ENCODE measurements at places on chromosomes 4 and X. TPM values are rescaled to one million over a fixed set of nuclear protein-coding genes. Genes with fewer than 3 reads are reported as not detected.
A peak's percentile ranks its signal among the peaks of the same experiment; 100 is the strongest.

DNA sequence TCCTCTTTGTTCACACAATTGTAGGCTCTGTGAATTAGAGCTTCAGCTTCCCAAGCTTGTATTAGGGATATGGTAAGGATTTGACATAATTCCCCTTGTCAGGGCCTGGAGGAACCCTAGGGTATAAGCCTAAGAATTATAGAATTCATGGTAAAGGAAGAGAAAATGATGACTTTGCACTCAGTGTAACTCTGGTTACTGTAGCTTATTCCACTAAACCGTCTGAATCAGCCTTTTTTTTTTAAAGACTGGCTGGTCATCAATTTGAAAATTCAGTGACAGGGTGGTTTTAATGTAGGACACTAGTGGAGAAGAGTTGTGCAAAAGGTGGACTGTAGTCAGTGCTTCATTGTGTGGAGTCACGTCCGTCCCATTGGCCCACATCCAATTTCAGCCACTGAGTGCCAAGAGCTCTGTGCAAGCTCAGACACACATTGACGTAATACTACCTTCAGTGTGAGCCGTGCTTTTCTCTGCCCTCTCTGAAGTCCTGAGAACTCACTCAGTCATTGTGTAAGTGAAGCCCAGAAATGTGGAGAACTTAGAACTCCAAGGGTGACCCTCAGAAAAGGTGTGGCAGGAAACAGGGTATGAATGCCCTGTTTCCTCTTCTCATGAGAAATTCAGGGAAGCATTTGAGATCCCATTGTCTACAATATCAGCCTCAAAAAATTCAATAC lies 449.8 kb downstream of the C4orf33 start:
- no peaks in the 10 kb centered on the region for H3K27me3 ChIP-seq
- H3K36me3 ChIP-seq, result no peaks in the 10 kb centered on the region
- no peak overlapping the region for H3K27ac ChIP-seq
- no peak for DNase-seq
- H3K4me3 ChIP-seq, result no peak overlapping the region

GRCh38 chr4:57154191-57154590 lies 44.0 kb upstream of the IGFBP7 start:
- peaks cover 15% of the 10 kb centered on the region for H3K36me3 ChIP-seq
- H3K27ac ChIP-seq, result no peak overlapping the region
- no peak overlapping the region for H3K4me3 ChIP-seq
- DNase-seq, result no peak

DNA sequence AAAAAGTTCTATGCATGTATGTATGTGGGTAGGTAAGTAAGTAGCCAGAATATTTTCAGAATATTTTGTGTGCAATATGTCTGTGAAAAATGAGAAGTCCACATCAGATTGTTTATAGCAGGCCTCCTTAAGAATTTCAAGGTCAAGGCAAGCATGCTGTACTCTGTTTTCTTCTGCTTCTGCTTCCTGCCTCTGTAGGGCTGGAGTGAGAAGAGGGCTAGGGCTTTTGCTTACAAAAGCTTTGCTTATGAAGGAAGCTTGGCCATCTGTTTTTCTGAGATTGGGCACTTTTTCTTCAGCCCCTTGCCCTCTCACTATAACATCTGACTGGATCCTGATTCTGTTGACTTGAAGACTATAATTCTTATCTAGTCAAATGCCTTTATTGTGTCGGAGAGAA lies 150.4 kb downstream of the EMCN start:
- H3K27ac ChIP-seq, result no peak overlapping the region
- no peak for DNase-seq
- H3K4me3 ChIP-seq, result no peak overlapping the region
- H3K4me1 ChIP-seq, result peaks cover 24% of the 10 kb centered on the region
- H3K27me3 ChIP-seq, result no peaks in the 10 kb centered on the region

GRCh38 chr4:156242390-156242789 lies 288.7 kb upstream of the CTSO start:
- no peak overlapping the region for H3K27ac ChIP-seq
- 0 out of 2 replicates have a peak, but pooled peaks cover under 1% of the 10 kb centered on the region for H3K4me1 ChIP-seq

- H3K4me3 ChIP-seq, result no peak overlapping the region
- no peaks in the 10 kb centered on the region for H3K27me3 ChIP-seq
- peaks cover 10% of the 10 kb centered on the region for H3K4me1 ChIP-seq
- no peak overlapping the region for H3K27ac ChIP-seq
- no peak for DNase-seq
- H3K36me3 ChIP-seq, result no peaks in the 10 kb centered on the region
Measured at GRCh38 chr4:105633241-105633640, 75.2 kb downstream of the INTS12 start.

GRCh38 chrX:1223242-1223600 lies 10.8 kb upstream of the CRLF2 start:
- peaks cover 17% of the 10 kb centered on the region for H3K36me3 ChIP-seq
- no peak for DNase-seq
- H3K27ac ChIP-seq, result no peak overlapping the region
- H3K4me3 ChIP-seq, result no peak overlapping the region

Gene SYTL5
- 0.39 TPM for total RNA-seq

DNA sequence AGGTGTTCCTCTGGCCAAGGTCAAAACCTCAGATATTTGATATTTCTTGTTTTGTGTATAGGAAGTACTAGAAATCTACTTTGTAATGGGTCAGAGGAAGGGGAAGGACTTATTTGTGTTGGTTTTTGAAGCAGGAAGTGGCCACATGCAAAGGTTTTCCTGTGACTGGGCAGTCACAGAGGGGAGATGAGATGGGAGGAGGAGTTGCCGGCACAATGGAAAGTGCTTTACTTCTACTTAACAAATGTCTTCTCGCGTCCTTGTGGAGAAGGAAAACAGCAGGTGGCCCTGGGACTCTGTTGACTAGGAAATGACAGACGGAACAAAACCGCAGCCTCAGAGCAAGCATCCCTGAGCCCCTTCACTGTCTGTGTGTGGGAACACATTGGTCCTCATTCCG lies 46.6 kb downstream of the SHROOM2 start:
- no peak overlapping the region for H3K4me3 ChIP-seq
- no peaks in the 10 kb centered on the region for H3K27me3 ChIP-seq
- no peak for DNase-seq
- H3K4me1 ChIP-seq, result peaks cover 40% of the 10 kb centered on the region
- H3K27ac ChIP-seq, result peak overlapping the region; percentile 27

All from WTC11 (cell line).